ENCODE measurements at places on chromosomes 11 and 22.

DNA sequence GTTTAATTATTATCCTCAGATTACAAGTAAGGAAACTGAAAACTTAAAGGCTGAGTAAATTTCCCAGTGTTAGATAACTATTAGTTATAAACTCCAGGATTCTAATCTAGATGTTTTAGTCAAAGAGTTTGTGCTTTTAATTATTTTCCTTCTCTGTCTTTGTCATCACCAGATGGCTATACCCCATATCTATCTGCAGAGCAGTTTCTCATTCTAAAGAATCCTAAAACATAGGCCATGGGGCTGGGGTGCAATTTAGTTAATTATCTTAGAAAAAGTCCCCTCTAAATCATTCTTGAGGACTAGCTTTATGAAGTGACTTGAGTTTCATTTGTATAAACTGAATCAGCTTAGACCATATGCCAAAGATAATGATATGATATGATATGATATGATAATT is 556.3 kb upstream of the ANO5 start:
- no peak for DNase-seq

GRCh38 chr22:19179497-19180048 is 1.0 kb upstream of the SLC25A1 start:
- DNase-seq = peak; percentile 80

DNA sequence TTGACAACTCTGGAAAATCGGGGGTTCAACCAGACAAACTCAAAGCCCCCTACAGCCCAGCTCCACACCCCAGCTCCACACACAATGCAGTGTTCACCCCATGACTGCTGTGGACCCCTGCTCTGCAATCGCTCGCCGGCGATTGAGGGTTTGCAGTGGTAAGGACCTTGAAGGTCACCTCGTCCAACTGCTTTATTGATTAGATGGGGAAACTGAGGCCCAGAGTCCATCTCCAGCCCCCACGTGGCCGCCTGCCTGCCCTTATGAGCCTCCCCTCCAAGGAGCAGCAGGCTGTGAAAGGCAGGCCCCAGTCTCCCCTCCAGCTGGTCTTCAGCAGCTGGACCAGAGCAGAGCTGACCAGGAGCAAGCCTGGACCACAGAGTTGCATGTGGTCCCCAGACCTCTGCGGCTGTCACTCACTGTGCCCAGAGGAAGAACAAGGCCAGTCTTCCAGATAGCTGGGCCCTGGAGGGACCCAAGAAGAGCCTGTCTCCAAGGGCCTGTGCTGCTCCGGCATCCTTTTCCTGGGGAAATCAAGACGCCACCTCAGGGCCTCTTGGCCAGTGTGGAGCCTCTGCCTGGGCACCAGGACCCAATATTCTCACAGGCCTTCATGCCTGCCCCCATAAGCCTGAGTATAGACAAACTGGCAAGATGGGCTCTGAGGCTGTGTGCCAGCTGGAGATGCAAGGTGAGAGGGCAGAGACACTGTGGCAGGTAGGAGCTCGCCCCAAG is 8.8 kb upstream of the LINC01488 start:
- no peak for DNase-seq

DNA sequence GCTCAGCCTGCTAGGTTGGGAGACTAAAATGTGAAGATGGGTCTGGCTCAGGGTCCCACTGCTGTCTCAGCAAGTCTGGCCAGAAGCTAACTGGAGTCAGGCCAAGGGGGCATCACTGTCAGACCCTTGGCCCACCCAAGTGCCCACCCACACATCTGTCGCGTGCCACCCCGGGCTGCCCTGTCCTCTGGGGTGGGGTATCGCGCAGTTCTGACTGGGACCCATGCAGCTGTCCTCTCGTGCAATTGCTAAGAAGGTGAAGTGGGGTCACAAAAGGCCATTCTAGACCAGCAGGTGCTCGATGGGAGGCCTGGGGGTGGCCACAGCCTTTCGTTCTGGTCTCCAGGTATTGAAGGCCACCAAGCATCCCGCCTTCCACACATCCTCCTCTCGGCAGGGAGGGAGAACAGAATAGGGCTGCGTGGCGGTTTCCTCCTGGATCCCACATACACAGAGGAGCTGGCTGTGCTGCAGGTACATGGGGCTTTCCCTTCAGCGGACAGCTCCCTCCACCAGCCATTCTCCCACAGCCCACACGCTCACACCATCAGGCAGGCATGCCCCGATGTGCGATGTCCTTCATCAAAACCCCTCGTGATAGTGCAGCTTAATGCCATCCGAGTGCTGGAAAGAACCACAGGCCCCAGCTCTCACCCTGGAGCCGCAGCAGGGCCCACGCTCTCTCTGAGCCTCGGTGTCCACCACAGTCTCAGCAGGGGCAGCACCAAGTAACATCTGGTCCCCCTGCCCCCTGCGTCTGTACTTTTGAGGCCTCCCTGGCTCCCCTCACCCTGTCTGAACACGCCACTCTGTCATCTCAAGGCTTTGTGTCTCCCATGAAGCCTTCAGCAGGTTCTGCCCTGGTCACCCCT is 37.6 kb downstream of the SHANK2 start:
- peak; percentile 23 for DNase-seq

Data from pancreas (tissue), 10 donors.